ENCODE measurements at places on chromosomes 3 and 15.

- no peak for DNase-seq
Measured at GRCh38 chr15:70523616-70524015, 239.7 kb downstream of the UACA start.

DNA sequence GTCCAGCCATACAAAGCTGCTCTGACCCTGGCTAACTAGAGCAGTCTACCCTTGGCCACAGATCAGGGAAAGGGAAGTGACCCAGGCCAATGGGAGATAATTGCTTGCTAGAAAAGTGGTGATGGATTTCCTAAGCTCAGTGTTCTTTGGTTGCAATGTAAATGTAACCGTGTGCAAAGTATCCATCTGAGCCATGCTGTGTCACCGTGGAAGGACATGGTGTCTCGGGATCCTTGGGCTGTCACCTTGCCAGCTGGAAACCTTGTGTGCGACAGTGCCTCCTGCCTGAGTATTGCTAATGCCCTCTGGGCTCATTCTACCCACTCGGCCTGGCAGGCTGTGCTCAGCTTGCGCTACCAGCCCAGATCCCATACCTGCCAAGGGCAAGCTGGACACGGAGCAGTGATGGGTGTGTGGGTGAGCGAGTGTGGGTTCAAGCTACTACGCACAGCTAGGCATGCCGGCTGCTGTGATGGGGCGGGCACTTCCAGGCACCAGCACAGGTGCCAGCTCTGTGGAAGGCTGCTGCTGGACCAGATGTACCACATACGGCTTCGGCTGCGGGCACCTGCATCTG is 10.7 kb upstream of the SIAH2 start:
- no peak for DNase-seq

DNA sequence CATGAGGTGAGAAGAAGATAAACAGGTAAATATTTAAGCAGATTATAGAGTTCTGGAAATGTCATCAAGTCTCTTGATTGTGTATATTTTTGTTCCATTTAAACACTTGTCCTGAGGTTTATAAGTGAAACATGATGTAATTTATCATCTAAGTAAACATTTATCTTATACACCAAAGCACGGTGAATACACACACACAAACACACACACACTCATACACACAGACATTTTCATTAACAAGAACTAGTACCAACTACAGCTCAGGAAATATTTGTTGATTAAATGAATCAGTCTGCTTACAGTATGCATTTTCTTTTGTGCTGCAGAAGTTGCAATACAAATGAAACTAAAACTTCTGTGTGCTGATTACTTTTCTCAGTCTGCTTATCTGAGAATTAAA is 357.3 kb downstream of the ZBTB20 start:
- no peak for DNase-seq

GRCh38 chr3:11944052-11944673 is 60.0 kb upstream of the SYN2 start:
- no peak for DNase-seq

GRCh38 chr3:42736081-42736480 is 33.5 kb upstream of the HHATL start:
- no peak for DNase-seq

- peak; percentile 18 for DNase-seq
Measured at GRCh38 chr15:75693501-75694240, 19.0 kb downstream of the CSPG4 start.

DNA sequence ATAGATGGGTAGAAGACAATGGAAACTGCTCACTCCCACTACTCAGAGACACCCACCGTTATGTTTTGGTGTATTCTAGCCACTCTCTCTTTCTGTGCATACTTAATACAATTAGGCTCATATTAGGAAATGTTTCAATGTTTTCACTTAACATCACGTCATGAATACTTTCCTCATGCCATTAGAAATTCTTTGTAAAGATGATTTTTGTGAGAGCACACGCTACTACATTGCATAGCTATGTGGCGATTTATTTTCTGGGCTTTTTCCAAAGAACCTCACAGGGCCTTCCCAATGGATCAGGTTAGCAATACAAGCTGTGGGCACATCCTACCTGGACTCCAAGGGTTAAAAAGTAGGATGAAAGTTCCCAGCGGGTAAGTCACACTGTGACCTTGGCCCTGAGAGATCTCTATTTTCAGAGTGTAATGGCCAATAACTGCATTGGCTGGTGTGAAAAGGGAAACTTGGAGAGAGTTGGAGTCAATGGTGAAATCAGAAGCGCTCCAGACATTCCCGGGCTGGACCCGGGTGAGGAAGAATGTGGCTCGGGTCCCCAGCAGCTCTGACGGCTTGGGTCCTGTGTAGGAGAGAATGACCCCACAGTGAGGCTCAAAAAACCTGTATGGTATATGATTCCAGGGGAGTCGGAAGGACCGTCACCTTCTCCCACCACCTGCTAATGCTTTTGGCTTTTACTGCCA is 25.8 kb upstream of the TGM5 start:
- no peak for DNase-seq

GRCh38 chr3:49495023-49495422 is 25.0 kb downstream of the DAG1 start:
- DNase-seq, result no peak
